ENCODE measurements at places on chromosomes 11 and 22.

DNA sequence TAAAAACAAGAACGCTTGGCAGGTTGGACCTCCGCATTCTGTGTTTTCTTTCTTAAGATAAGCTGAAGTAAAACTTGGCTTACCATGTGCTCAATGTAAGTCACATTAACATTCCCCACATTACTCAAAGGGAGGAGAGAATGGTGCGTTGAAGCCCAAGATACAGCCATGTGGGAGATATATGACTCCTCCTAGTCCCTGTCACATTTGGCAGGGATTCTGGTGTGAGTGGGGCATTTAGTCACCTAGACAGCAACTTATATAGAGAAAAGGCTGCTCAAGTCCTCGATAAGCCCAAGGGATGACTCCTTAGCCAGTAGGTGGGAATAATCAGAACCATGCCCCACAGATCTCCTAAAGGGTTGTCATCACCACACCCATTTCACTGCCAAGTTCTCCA lies 4.6 kb downstream of the PRSS23 start:
- DNase-seq = no peak

DNA sequence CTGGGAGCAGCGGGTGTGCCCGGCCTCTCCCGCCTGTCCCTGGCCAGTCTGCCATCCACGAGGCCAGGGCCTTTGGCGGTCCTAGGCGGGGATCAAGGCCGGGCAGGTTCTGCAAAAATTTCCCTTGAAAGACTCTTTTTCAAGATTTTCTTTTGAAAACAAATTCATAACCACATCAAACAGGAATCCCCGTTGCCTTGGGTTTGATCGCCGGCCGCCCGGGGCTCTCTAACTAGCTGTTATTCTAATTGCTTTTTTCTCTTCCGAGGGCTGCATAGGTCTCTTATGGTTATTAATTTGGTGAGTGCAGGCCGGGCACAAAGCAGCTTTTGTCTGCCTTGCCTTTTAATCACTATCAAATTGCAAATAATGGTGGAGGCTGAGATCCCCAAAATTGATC lies 42.0 kb downstream of the CDKN1C start:
- no peak for DNase-seq

DNA sequence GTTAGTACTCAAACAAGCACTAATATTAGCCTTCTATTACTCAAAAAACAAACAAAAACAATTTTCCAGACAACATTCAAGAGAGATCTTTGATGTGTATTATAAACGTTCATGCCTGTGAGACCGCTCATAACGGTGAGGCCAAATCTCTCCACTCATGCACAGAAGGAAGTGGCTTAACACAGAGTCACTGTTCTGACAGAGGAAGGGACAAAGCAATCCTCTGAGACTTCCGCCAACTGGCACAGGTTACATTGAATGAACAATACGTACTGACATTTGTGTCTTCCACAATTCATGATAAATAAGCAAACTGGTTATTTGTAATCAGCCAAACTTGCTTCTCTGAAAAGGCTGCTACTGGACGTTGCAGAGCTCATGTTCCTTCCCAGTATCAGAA lies 30.5 kb downstream of the CHKA start:
- no peak for DNase-seq

DNA sequence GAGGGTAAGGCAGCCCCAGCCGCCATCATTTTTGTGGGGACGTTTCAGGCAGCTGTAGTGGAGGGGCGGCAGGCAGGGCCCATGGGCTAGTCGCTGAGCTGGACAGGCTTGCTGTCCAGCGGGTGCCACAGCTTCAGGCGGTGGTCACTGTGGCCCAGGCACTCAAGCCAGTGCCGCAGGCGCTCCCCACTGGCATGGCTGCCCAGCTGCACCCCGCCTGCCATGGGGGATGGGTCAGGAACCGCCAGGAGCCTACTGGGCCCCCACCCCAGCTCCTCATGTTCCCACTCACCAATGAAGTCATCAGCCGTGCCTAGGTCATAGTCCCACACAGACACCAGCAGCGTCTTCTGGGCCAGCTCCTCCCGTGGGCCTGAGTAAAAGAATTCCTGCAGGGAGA lies 6.0 kb downstream of the NDUFV1 start:
- no peak for DNase-seq

DNA sequence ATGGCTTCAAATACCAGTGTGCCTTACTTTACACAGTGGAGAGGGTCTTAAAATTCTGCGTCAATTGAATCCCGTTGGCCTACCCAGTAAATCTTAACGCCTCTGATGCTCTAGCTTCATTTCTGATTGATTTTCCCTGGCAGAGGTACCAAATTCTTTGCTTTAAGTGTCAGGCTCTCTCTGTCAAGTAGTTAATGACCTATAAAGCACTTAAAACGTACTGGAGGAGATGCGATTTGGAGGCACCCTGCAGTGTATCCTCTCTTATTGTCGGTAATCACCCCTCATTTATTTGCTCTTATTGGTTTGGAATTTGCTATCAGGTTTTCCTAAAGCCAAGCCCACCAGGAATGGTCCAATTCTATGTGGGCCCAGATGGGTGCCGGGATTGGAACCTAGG lies 59.2 kb downstream of the NFAM1 start:
- no peak for DNase-seq

DNA sequence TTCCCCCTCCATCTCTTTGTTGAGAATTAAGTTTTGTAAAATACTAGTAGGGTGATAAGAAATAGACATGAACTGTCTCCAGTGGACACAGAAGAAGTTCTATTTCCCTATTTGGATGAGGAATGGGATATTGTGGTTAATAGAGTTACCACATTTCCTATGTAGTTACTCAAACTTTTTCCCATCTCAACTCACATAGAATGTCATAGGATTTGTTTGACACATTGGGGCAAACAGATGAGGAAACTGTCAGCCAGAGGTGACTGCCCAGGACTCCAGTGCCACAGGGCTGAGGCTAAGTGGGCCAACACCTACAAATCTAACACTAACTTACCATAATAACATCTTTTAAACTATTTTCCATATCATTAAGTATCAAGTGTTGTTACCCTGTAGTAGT lies 58.3 kb downstream of the CCDC83 start:
- no peak for DNase-seq

DNA sequence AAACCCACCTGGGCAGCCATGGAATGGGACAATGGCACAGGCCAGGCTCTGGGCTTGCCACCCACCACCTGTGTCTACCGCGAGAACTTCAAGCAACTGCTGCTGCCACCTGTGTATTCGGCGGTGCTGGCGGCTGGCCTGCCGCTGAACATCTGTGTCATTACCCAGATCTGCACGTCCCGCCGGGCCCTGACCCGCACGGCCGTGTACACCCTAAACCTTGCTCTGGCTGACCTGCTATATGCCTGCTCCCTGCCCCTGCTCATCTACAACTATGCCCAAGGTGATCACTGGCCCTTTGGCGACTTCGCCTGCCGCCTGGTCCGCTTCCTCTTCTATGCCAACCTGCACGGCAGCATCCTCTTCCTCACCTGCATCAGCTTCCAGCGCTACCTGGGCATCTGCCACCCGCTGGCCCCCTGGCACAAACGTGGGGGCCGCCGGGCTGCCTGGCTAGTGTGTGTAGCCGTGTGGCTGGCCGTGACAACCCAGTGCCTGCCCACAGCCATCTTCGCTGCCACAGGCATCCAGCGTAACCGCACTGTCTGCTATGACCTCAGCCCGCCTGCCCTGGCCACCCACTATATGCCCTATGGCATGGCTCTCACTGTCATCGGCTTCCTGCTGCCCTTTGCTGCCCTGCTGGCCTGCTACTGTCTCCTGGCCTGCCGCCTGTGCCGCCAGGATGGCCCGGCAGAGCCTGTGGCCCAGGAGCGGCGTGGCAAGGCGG lies 11.4 kb upstream of the ARHGEF17 start:
- no peak for DNase-seq

- DNase-seq = no peak
Observed at GRCh38 chr11:35323076-35323868, 96.1 kb downstream of the SLC1A2 start.
